ENCODE measurements at places on chromosomes 16 and 17.
A peak's percentile ranks its signal among the peaks of the same experiment; 100 is the strongest.

DNA sequence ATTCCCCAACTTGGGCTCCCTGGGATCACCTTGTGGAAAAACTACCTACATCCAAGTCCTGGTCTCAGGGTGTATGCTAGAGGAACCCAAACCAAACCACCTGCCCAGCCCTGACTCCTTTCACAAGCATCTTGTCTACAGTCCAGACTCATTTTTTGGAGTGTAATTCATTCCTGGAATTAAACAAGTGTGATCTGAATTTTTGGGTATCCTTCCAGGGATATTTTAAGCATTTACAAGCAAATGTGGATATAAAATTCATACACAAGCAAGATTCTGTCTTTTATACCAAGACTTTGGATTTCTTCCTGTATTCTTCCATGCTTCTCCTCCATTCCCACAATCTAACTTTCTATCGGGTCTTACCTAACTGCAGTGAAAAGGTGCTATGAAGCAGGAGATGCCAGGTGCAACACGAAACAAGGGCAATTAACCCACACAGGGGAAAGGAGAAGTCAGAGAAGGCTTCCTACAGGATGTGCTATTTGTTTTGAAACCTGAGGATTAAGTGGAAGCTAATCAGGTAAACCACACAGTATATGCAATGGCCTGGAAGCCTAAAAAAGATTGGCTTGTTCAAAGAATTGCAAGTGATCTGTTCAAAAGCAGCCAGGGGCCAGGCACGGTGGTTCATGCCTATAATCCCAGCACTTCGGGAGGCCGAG is 417.2 kb upstream of the C16orf82 start:
- DNase-seq: no peak

DNA sequence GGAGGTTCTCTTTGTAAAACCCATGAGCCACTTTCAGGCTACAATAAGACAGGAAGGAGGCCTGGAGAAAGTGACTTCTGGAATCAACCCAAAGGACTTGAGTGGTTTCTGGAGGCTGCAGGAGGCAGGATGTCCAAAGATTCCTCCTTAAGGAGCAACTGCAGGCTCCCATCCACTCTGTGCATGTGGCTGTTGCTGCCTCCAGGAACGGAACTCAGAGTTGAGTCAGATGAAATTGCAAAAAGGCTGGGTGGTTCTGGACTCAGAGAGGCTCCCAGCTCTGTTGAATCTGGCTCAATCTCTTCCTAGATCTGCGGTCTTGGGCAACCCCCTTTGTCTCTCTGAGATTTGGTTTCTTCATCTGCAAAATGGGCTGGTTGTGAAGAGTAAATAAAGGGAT is 197.1 kb downstream of the SHISA9 start:
- DNase-seq: no peak

DNA sequence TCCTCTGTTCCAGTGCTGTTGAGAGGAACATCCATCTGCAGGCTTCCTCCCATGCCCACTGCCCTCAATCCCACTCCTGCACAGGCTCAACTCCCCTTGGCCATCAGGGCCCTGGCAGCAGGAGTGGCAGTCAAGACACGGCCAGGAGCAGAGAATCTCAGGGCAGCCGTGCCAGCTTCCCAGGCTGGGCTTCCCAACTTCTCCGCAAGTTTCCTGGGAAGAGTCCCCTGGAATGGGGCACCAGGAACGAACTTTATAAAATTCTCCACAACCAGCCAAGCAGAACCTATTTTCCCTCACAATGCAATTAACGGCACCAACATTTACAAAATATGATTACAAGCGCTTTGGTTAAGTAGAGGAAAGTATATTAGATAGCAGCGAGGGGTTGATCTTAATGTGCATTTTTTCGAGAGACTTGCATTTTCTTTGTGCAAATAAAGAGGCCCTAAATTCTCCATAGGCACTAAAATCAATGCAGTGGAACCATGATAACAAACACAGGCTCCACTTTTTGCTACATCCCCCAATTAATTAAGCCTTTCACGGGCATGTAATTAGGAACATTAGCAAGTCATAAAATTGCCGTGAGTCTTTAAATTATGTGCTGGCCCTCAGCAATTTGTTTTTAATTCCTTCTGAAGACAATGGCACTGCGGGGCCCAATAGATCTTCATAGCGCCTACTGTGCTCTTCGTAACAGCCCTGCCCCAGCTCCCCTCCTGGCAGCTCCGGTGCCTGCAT is 99.9 kb upstream of the LHX1 start:
- no peak for DNase-seq

GRCh38 chr17:9635340-9635739 is 10.0 kb upstream of the USP43 start:
- DNase-seq: no peak

DNA sequence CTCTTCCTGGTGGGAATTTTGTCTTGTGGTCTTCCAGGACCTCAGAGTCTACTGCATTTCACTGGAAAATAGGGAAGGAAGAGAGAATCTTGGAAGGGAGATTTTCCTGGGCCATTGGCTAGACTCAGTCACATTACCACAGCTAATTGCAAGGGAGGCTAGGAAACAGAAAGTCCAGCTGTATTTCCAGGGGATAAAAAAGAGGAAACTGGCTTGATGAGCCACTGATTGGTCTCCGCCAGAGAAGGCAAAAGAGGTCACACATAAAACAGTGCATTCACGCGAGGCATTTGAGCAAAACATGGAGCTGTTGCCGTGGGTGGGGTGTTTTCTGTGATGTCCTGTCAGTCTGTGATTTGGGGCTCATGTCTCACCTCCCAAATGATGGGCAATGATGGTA is 345.3 kb downstream of the FOXL1 start:
- DNase-seq: no peak

GRCh38 chr17:69367298-69367697 is 40.4 kb upstream of the ABCA5 start:
- peak; percentile 47 for DNase-seq

GRCh38 chr17:74497471-74497870 is 31.0 kb downstream of the CD300A start:
- no peak for DNase-seq

- no peak for DNase-seq
Measured at GRCh38 chr16:397135-397661, at the start of gene NME4. NME4 (plus strand) TSS chr16:397199; CDS start chr16:397223, 24 bp downstream.

DNA sequence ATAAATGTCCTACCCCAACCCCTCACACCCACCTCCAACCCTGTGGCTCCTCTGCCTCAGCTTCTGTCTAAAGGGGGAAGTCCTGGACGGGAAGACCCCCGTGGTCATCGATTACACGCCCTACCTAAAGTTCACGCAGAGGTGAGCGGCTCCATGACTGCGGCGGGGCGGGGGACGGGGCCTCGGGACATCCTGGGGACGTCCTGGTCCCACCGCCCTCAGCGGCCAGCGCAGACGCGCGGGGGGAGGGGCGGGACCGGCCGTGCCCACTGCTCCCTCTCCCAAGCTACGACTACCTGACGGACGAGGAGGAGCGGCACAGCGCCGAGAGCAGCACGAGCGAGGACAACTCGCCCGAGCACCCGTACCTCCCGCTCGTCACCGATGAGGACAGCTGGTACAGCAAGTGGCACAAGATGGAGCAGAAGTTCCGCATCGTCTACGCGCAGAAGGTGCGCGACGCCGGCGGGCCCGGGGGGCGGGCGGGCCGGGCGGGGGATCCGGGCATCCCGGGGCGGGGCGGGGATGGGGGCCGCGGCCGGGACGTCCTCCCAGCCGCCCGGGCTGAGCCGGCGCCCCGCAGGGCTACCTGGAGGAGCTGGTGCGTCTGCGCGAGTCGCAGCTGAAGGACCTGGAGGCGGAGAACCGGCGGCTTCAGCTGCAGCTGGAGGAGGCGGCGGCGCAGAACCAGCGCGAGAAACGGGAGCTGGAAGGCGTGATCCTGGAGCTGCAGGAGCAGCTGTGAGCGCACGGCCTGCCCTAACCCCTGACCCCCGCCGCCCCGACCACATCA is 6.7 kb downstream of the RUNDC3A start:
- peak; percentile 56 for DNase-seq

- no peak for DNase-seq
Measured at GRCh38 chr17:3744014-3744413, 20.3 kb downstream of the HASPIN start.

DNA sequence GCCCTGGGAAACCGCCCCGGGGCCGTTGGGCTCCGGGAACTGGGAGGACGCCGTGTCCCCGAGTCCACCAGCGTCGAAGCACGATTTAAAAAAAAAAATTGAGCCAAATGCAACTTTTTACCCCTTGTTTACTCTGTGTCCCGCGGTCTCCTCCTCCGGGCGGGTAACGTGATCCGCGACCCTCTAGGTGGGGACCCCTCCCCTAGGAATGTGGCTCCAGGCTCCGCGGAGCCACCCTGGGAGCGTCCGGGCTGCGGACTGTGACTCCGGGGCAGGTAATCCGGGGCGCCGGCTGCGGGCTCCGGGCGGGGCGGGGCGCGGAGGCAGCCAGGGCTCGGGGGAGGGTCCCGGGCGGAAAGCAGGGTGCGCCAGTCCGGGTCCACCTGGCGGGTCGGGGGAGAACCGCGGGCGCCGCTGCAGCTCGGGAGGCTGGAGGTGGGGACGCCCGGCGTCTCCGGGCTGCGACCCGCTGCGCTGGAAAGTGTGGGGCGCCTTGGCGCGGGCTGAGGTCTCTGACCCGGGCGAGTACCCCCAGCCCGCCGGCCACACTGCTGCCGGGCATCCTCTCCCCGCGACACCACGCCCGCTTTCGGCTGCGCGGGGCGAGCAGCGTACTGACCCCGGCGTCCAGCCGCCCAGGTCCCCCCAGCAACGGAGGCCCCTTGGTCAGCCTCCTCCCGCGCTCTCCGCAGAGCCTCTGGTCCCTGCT is 852 bp upstream of the HELZ start:
- peak; percentile 60 for DNase-seq

All from activated CD8-positive, alpha-beta memory T cell treated with anti-CD3 and anti-CD28 coated beads, Interleukin-2, amount 10 ng/mL, durations not matched to agents 7 days and 5 days (primary cell).